ENCODE measurements at places on chromosomes 1 and 21.

DNA sequence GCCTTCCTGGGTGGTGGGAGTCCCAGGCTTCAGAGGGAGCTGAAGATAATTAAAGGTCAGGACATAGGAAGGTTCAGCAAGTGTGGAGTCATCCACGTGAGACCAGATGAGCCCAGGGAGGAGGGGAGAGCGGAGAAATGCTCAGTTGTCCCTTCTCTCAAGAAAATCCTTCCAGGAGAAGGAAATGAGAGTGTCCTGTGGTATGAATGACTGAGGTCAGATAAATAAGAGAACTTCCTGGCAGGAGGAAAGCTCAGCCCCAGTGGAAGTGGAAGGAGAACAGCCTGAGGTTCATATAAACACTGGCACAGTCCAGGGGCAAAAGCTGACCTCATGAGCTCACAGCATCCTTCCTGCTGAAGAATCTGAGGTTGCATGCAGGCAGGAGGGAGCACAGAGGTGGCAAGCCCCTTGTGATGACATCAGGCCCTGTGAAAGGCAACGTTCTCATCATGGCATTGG, 97.6 kb downstream of the NAV1 start:
- DNase-seq: no peak

DNA sequence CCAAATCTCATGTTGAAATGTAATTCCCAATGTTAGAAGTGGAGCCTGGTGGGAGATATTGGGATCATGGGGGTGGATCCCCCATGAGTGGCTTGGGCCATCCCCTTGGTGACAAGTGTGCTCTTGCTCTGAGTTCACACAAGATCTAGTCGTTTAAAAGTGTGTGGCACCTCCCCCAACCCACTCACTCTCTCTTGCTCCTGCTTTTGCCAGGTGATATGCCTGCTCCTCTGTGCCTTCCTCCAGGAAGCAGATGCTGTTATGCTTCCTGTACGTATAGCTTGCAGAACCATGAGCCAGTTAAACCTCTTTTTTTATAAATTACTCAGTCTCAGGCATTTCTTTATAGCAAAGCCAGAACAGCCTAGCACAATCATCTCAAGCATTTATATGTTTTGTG, 23.0 kb upstream of the HSPA13 start:
- DNase-seq: no peak

DNA sequence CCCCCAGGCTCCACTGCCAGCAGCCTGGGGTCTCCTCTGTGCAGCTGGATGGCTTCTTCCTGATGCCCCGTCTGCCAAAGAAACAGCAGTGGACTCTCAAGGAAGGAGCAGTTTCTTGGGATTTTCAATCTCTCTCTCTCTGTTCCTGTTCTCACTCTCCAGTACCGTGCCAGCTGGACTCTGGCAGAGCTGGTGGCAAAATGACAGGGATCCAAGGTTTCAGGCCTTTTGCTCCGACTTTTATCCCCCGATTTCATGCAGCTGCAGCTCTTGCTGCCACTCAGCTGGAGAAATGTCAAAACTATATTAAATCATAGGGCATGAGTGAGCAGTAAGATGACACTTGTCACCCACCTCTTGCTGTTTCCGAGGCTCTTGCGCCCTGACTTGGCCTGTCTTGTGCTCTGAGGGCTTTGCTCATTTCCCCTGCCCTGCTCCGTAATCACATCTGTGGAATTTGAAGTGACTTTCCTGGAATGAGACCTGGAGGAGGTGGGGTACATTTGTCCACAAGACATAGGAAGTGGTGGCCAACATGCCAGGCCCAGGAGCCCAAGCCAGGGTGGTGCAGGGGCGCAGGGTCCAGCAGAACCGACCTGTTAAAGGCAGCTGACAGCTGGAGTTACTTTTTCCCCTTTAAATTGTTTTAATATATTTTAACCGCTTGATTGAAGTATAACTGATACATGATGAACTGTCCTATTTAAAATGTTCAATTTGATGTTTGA, 576.2 kb downstream of the PTPRU start:
- DNase-seq: no peak

DNA sequence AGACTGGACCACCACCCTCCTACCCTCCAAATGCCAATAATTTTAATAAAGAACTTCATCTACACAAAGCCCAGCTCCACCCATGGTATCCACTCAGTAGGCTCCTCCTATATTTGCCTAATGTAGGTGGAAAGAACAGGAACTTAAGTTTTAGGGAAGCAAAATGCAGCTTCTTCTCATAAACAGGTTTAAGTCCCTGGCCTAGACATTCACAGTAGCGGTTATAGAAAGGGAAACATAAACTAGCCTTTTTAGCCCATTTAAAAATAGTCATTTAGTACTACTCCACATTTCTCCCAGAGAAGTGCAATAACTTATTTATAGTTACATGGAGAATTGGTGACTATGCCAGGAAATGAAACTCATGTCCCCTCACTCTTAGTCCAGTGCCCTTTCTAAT, 56.6 kb upstream of the CPLANE2 start:
- DNase-seq: no peak

GRCh38 chr1:77415579-77415978, 133.8 kb downstream of the AK5 start:
- DNase-seq: no peak
